ENCODE measurements at places on chromosomes 7 and 10.
A peak's percentile ranks its signal among the peaks of the same experiment; 100 is the strongest.

- DNase-seq, result no peak
Observed at GRCh38 chr7:85220023-85220422, 33.2 kb upstream of the SEMA3D start.

GRCh38 chr10:9643782-9644181 is 1373.9 kb upstream of the CELF2 start:
- DNase-seq, result no peak

- no peak for DNase-seq
Observed at GRCh38 chr7:146249272-146249671, 132.7 kb downstream of the CNTNAP2 start.

GRCh38 chr10:130761788-130762301 is 549.7 kb downstream of the TCERG1L start:
- DNase-seq, result no peak

GRCh38 chr7:148253629-148254028 is 336.9 kb upstream of the C7orf33 start:
- no peak for DNase-seq

GRCh38 chr7:134694299-134694698 is 47.6 kb downstream of the BPGM start:
- DNase-seq, result no peak

GRCh38 chr10:11150231-11150731 is 132.6 kb downstream of the CELF2 start:
- no peak for DNase-seq

DNA sequence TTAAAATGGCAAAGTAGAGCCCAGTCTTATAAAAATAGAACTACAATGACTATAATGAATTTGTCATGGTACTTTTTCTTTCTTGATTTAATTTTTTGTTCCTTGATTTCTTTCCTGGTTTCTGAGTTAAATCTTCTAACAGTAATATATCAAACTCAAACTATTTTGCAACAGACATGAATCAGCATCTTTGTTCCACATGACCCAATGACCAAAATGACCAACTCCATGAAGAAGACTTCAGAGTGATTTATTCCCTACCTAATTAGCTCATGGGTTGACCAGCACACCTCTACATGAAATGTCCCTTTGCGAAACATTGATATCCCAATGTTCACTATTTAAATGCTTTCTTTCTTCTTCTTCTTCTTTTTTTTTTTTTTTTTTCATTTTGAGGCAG is 30.9 kb downstream of the NMT2 start:
- no peak for DNase-seq

- no peak for DNase-seq
Observed at GRCh38 chr10:109904397-109904796, 18.9 kb downstream of the XPNPEP1 start.

GRCh38 chr10:128062881-128063563 is 63.2 kb downstream of the MKI67 start:
- DNase-seq, result no peak

GRCh38 chr7:22559829-22560489 is 60.0 kb upstream of the STEAP1B start:
- DNase-seq, result peak; percentile 47

GRCh38 chr10:42987121-42987541 is 89.7 kb upstream of the RET start:
- no peak for DNase-seq

DNA sequence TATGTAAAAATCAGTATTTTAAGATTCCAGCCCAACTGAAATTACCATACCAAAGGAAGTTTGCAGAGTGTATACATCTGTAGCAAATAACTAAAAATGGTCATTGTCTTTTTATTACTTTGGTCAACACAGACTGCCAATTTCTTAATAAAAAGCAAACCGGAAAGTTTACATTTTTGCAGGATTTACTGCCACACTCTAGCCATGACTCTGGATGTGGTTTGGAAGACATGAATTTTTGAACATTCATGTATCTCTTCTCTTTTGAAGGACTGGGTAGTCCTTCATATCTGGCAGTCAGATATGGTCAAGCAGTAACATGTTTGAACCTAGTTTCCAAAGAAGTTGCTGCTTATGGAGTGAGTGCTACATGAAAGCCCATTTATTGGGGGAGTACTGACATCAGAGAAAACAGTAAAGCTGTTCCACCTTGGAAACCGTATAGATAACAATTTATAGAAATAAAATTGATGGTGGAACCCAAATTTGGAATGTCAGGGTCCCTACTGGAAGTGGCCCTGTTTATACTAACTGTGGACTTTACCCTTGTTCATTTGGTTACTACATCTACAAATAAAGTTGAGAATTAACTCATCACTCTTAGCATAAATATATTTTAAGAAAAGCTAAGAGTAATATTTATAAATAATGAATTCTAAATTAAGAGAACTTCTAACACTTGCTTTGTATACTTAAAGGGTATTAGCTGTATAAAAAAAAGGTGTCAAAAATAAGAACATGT is 84.6 kb downstream of the ZMYND11 start:
- DNase-seq, result no peak

GRCh38 chr10:3034616-3035015 is 32.7 kb upstream of the PFKP start:
- DNase-seq, result no peak

DNA sequence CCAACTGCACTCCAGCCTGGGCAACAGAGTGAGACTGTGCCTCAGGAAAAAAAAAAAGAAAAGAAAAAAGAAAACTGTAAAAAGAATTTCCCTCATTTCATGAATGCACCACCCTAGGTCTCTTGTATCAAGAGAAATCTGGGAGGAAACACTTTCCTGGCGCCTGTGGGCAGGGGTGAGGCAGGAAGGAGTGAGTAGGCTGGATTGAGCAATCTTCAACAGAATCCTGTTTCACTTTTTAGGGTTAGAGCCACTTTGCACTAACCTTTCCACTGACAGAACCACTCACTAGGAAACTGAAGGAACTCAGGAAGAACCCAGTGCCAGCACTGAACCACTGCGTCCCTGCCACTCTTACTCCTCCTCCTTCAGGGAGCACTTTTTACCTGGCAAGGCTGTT is 282.1 kb downstream of the CCDC3 start:
- no peak for DNase-seq

DNA sequence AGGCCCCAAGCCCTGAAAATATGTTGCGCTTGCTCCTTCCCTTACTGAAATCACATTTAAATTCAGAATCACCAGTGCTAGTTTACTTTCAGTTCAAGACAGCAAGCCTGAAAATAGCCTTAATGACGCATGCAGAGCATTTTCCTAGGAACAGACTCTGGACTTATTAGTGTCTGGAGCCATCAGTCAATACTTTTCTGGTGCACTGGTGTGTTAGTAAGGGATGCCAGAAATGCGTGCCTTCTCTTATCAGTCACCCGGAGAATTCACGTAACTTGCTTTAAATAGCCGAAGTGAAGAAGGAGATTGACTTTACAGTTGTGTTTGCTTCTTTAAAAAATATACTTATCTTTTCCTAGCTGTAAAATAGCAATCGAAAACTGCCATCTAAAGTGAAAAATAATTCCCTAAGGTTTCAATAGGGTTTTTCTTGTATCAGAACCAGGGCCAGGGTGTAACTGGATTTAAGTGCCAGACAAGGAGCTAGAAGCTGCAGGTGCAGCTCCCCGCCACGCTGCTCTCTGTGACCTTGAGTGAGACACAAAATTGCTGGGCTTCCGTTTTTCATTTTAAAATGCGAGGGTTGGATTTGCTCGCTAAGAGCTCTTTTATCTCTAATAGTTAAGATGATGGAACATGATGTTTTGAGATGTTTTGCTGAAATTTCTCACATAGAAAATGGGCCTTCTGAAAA is 177.8 kb downstream of the NSUN6 start:
- no peak for DNase-seq
